ENCODE measurements at places on chromosomes 5 and 9.

DNA sequence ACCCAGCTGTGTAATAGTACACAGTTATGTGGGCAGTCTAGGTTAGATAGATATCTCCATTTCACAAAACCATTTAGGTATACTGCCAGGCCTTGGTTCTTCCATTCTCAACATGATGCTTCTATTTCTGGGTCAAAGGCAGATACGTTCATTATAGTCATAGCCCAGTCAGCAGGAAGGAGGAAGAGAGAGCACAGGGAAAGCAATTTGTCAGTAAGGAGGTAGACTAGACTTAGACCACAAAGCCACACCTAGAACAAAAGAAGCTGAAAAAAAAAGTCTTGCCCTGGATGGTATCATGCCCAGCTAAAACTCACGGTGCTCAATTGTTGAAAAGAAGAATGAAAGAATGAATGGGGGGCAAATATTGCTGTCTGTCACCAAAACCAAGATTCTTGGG lies 7.6 kb downstream of the INVS start:
- DNase-seq: no peak

DNA sequence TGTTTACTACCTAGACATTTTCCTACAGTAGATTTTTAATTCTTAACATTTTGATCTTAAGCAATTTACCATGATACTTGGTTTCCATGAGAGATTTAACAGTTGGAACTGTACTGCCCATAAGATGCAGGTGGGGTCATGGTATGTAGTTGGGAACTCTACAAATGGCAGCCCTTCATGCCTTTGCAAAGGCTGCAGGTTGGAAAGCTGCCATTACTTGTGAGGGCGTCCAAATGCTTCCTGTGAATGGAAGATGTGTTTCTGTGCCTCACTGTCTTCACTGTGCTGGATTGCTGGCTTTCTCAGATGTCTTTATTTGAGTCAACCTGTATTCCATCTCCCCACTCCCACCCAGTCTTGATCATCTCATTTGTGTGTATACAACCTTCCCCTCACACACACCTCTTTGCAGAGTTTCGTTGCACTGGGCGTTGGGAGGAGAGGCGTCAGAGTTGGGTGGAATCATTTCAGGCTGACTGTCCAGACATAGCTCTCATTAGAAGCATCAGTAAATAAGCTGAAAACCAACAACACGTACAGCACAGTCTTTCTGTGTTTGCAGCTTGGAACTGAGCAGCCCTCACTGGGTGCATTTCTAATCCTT lies 14.8 kb upstream of the ABL1 start:
- no peak for DNase-seq

DNA sequence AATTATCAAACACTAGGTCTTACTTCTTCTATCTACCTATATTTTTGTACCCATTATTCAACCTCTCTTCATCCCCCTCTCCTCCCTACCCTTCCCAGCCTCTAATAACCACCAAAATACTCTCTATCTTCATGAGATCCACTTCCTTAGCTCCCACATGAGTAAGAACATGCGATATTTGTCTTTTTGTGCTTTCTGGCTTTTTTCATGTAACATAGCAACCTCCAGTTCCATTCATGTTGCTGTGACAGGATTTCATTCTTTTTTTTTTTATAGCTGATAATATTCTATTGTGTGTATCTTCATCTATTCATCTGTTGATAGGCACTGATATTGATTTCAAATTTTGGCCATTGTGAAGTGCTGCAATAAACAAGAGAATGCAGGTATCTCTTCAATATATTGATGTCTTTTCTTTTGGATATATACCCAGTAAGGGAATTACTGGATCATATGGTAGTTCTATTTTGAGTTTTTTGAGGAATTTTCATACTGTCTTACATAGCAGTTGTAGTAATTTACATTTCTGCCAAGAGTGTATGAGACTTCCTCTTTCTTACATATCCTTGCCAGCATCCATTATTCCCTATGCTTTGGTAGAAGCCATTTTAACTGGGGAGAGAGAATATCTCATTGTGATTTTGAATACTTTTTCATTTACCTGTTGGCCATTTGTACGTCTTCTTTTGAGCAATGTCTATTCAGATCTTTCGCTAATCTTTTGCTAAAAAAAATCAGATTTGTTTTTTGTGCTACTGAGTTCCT lies 156.8 kb downstream of the DCP2 start:
- no peak for DNase-seq

- DNase-seq: no peak
These were observed 4.6 kb upstream of the DUSP1 start for GRCh38 chr5:172775326-172776234.

DNA sequence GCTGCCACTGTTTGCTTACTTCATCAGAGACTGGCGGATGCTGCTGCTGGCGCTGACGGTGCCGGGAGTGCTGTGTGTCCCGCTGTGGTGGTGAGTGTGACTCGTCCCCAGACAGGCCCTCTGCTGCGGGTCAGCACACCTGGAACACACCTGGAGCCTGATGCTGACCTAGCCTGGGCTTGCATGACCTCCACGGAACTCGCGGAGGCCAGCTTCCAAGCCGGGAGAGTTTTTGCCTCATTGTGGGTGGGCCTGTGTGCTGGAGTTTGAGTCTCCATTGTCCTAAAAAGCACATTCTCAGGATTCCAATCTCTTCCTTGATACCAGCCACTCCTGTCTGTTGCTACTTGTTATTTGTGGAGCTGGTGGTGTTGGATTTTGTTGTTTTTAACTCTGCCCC lies 28.1 kb downstream of the SLC22A4 start:
- no peak for DNase-seq

GRCh38 chr9:2570615-2571479 lies 50.7 kb upstream of the VLDLR start:
- DNase-seq: peak; percentile 35
